ENCODE measurements at places on chromosomes 12 and 14.

- peak; percentile 93 for DNase-seq
Measured at GRCh38 chr12:128047266-128048060, 219.5 kb upstream of the TMEM132C start.

GRCh38 chr12:131919051-131919347, 10.1 kb upstream of the PUS1 start:
- DNase-seq = no peak

GRCh38 chr12:50186681-50187080, 19.5 kb upstream of the CERS5 start:
- no peak for DNase-seq

- DNase-seq = no peak
Measured at GRCh38 chr14:55874785-55875184, 243.4 kb upstream of the PELI2 start.

- no peak for DNase-seq
Measured at GRCh38 chr12:55718015-55718414, 2.2 kb downstream of the BLOC1S1 start.

DNA sequence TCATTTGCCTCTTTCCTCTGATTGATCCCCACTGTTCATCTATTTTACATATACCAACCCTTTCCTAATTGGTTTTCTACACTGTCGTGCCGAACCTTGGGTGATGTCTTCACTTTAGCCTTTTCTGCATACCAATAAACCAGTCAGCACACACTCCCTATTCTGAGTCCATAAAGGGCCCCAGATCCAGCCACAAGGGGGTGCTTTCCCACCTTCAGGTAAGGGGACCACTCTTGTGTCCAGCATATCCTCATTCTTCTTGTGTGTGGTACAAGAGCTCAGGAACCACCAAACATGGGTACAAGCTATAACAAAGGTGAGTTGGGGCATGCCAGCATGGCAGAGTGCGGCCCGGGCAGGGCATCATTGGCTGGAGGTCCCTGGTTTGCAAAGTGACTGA, 859.8 kb downstream of the FSCB start:
- no peak for DNase-seq

DNA sequence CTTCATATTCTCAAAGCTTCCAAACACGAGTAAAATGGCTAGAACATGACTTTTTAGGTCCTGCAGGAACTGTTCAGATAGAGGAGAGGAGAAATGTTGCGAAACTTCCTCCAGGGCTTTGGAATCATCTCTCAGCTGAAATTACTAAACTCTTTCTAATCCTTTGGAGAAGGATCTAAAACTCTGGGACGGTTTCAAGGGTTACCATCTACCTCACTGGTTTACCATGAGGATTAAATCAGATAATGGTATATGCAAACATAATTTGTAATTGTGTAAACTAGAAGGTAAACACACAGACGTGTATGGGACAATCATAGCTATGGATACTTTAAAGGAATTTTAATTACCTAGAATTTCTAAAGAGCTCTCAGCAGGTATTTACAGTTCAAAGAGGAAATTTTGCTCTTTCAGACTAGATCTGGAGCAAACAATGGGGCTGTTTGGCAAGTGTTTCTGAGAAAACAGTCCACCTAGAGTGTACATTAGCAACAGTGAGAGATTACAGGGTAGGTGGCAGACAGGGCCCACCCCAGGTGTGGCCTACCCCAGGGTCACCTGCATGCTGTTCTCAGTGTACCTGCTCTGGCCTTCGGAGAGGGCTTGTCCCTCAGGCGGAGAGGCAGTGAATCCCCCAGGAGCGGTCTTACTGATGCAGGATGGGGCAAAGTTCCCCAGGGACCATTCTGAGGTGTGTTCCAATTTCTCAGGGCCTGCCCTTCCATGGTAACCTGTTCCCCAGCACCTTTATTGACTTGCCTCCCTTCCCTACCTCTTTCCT, 124.7 kb upstream of the MAX start:
- no peak for DNase-seq

GRCh38 chr12:75481774-75482173, 1.2 kb downstream of the GLIPR1 start:
- no peak for DNase-seq

GRCh38 chr12:75892731-75893408, 138.7 kb downstream of the PHLDA1 start:
- DNase-seq = no peak

GRCh38 chr12:104055686-104056388, 5.8 kb upstream of the GLT8D2 start:
- DNase-seq = peak; percentile 99

DNA sequence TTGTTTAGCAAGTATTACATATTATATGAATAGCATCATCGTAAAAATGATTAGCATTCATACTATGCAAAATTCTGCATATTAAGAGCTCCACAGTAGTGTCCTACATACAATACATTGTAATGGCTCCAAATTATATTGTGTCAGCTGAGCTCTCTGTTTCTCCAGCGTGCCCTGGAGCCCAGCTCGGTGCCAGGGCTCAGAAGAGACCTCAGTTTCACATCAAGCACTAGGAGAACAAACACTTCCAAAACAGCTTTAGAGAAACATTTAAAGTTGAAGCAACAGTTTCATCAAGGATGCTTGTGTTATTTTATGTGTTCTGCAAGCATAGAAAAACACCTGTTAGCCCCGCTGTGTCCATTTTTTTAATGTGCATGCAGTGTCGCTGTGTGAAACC, 456.9 kb downstream of the EGLN3 start:
- DNase-seq = no peak

GRCh38 chr14:32481707-32482106, 152.6 kb downstream of the AKAP6 start:
- DNase-seq = no peak

DNA sequence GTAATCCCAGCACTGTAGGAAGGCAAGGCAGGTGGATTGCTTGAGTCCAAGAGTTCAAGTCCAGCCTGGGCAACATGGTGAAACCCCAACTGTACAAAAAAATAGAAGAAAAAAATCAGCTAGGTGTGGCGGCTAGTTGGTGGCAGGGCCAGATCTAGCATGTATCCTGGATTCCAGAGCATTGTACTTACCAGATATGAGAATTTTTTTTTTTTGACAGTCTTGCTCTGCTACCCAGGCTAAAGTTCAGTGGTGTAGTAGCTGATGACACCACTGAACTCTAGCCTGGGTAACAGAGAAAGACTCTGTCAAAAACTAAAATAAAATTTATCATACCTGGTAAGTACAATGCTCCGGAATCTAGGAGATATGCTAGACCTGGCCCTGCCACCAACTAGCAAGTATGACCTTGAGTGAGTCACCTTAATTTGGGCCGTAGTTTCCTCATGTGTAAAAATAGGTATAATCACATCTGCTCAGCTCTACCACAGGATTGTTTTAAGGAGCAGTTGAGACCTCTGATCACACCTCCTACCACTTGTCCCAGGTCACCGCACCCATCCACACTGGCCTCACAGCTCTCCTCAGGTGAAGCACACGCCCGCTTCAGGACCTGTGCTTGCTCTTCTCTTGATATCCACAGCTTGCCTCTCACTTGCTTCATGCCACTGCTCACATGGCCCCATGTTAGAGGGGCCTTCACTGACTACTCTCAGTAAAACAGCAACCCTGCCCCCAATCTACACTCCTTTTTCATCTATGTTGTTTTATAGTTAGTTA, 140.2 kb downstream of the STXBP6 start:
- DNase-seq = no peak

GRCh38 chr14:91229743-91230200, 14.7 kb downstream of the GPR68 start:
- no peak for DNase-seq

- no peak for DNase-seq
Measured at GRCh38 chr14:103361867-103362266, 23.3 kb upstream of the MARK3 start.

GRCh38 chr12:47145188-47145587, 65.4 kb upstream of the AMIGO2 start:
- no peak for DNase-seq

- DNase-seq = no peak
Measured at GRCh38 chr14:85625925-85626585, 96.1 kb downstream of the FLRT2 start.

DNA sequence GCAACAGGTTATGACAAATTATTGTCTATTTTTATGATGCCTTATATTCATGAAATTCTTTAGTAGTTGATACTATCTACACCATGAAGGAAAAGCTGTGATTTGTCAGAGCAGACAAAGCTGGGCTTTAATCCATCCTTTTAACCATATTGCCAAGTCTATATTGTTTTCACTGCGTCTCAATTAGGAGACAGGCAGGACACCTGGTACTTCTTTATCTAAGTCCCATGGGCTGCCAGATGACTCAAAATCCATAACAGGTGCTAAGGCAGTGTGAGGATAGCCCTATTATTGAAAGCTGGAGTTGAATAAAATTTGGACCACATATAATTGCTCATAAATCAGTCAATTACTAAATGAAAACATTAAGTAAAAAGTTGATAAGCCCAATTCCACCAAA, 22.6 kb downstream of the INSM2 start:
- DNase-seq = no peak

DNA sequence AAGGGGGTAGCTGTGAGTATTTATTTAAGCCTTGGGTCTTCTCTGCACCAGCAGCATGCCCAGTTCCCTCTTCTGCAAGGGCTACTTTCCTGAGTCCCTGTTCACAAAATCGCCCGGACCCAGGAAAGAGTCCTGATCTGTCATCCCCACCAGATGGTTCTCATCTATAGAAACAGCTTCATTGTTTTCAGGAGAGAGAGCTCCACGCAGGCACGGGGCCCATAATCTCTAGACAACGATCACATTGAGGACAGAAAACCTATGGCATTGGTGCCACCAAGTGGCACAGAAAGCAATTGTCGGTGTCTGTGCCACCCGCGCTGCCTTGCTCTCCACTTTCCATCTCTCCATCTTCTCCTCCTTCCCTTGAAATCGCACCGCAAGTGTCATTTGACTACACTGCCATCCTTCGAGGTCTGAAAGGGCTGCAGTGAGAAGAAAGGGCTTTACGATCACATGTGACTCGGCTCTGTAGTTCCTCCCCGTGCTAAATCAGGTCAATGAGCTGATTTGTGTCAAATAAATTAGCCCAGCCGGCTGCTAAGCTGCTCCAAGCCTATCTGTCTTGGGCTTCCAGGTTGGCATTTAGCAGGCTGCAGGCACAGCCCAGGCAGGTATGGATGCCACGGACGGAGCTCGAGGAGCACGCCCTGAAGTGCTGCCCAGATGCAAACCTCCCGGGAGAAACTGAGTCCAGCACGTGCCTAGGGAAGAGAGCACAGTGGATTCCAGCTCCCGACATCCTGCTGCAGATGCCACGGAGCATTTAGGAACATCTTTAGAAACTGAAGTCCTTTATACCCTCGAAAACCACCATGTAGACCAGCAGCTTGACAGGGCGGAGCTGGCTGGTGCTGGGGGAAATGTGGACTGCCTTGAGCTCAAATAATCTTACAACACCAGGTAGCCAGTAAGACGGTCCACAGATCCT, 28.8 kb downstream of the SPRING1 start:
- peak; percentile 66 for DNase-seq

GRCh38 chr12:43571885-43572284, 19.9 kb upstream of the ADAMTS20 start:
- no peak for DNase-seq
